ENCODE measurements at places on chromosomes 6 and 20. TPM values are rescaled to one million over a fixed set of nuclear protein-coding genes. Genes with fewer than 3 reads are reported as not detected.

GRCh38 chr20:15576411-15576810, 996.8 kb downstream of the KIF16B start:
- DNase-seq: no peak

GRCh38 chr6:166830891-166831363, 125.4 kb downstream of the RNASET2 start:
- DNase-seq: no peak

DNA sequence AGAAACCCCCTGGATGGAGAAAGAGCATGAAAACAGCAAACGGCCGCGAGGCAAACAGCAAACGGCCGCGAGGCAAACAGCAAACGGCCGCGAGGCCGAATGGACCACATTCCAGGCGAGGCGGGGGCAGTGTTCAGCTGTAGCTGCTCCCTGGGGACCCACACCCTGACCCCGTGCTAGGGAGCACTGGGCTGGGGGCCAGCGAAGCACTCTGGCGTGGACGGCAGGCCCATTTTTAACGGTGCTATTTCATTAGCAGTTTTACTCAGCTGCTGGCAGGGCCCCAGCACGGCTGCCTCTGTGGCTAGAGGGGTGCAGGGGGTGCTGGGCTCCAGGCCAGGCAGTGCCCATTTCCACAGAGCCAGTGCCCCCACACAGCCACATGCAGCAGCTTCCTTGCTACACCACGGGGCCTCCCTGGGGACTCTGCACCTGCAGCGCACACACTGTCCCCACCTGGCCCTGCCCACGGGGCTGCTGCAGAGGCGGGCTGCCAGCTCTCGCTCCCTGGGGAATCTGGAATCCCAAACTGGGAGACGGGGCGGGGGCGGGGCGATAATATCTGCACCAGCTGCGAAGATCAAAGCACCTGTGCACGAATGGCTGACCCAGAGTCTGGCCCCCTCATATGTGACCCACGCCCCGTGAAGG, 35.6 kb upstream of the SLCO4A1 start:
- no peak for DNase-seq

The DEFB132 gene
- total RNA-seq: not detected

GRCh38 chr6:50661636-50662035, 51.7 kb upstream of the TFAP2D start:
- no peak for DNase-seq

GRCh38 chr6:16477367-16478149, 239.2 kb downstream of the GMPR start:
- DNase-seq: no peak

- DNase-seq: no peak
Measured at GRCh38 chr6:2183246-2183645, 62.2 kb downstream of the GMDS start.

The ZNF311 gene
- 8.1 TPM for total RNA-seq

The WDR27 gene
- 110 TPM for total RNA-seq

DNA sequence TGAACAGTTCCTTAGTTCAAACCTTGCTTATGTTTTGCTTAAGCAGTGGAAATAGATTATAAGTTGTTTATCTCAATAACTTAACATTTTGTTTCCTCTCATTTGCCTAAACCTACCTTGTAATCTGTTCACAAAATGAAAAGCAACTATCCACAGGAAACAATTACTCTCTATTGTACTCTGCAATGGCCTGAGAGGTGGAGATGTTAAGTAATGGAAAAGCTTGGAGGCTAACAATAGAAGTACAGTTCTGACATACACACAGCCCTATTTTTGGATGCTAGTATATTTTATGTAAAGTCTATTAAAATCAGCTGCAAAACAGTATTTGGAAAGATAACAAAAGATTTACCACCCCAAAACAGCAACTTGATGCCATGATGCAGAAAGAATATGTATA, 82.1 kb downstream of the TINAG start:
- no peak for DNase-seq

The FAXC gene
- 19.5 TPM for total RNA-seq

GRCh38 chr6:33623895-33624381, 2.8 kb downstream of the ITPR3 start:
- no peak for DNase-seq

DNA sequence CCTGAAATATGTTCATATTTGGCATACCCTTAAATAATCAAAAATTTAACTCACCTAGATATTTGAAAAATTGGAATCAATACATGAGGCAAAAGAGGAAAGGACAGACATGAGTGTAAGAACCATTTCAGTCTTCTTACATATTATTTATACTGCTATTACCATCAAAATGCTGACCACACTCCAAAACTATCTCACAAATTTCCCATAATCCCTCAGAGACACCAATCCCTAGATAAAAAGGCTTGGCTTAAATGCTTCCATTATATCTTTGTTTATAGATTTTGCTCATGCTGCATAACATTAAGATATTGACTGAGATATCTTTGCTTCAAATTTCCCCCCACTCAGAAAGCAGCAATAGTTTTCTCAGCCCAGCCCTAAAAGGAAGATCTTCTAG, 11.7 kb upstream of the NT5DC1 start:
- no peak for DNase-seq

DNA sequence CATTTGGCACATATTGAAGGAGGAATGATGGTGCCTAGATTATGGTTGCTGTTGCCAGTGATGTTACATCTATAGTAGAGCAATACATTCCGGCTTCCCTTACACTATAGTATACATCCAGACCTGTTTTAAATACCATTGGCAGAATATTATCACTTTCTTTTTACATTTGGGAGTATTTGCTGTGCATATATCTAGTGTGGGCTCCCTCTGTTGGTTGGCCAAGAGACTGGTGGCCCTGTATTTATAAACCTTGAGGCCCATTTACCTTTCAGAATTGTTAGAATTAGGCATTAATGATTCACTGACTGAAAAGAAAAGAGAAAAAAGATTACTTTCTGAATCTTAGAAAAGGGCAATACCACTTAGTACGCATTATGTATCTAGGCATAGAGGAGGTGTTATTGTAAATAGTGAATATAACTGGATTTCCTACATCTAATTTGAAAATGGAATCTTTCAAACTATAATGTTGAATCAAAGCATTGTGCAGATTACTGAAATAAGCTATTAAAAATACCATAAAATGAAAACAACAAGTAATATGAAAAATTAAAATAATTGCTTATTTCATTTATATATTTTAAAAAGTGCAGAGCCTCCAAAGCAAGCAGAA, 628.8 kb upstream of the MAN1A1 start:
- peak; percentile 49 for DNase-seq

The KCNQ2 gene
- 36.4 TPM for total RNA-seq

Data from endodermal cell (in vitro differentiated cells).